ENCODE measurements at places on chromosomes 5 and 9.

GRCh38 chr5:158435161-158435616 is 576.2 kb upstream of the CLINT1 start:
- no peak for DNase-seq

- DNase-seq: no peak
Measured at GRCh38 chr5:68817632-68818031, 276.2 kb upstream of the SLC30A5 start.

- DNase-seq: no peak
Measured at GRCh38 chr5:108064302-108064701, 317.6 kb downstream of the FBXL17 start.

- DNase-seq: no peak
Measured at GRCh38 chr9:116236979-116237378, 83.4 kb downstream of the PAPPA start.

Measured in thoracic aorta (tissue), 2 donors.